Lung (tissue), 17 donors: ENCODE measurements at places on chromosomes 1 and 21. TPM values are rescaled to one million over a fixed set of nuclear protein-coding genes. Genes with fewer than 3 reads are reported as not detected.

DNA sequence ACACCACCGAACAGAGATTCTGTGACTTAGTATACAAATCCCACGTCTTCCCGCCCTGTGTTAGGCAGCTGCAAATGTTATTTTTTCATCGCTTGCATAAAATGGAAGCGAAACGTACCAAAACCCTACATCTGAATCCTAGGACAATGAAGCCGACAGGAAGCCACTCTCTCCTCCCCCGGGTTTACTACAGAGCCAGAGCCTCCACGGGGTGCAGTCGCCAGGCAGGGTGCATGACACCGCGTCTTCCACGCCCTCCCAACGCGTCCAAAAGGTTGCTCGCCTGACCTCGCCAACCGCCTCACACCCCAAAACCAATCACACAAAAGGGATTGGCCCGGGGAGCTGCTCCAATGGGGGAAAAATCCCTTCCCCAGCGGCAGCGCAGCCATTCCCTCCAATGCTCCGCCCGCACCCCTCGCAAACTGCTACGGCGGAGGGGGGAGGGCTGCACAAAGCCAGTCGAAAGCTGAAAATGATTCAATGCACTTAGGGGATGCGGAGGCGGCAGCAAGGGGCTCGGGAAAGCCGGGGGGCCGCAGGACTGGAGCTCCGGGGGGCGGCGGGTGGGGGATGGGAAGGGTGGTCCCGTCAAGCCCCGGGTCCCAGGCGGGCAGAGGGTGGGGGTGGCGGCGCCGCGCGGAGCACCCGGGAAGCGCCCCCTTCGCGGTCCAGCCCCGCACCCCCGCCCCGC is 701 bp downstream of the CEP170 start:
- no peaks in the 10 kb centered on the region for H3K36me3 ChIP-seq
- no peaks in the 10 kb centered on the region for H3K27me3 ChIP-seq

DNA sequence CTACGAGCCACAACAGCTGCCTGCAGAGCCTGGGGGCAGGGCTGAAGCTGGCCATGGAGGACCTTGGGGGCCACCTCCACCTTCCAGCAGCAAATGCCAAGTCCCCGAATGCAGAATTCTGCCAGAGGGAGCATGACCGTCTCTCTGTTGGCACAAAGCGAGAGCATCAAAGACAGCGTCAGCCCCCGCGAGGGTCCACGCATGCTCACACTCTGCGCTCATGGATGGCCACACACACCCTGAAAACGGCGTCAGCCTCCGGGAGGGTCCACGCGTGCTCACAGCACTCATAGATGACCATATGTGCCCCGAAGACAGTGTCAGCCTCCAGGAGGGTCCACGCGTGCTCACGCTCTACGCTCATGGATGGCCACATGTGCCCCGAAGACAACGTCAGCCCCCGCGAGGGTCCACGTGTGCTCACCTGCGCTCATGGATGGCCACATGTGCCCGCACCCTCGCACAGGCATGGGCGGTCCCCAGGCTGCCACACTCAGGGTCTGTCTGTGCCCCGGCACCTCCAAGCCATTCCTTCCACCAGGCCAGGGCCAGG is 46.5 kb downstream of the MORN1 start:
- no peak overlapping the region for H3K4me3 ChIP-seq
- no peaks in the 10 kb centered on the region for H3K4me1 ChIP-seq
- H3K27me3 ChIP-seq = no peaks in the 10 kb centered on the region
- H3K27ac ChIP-seq = no peak overlapping the region
- DNase-seq = no peak
- H3K36me3 ChIP-seq = no peaks in the 10 kb centered on the region

DNA sequence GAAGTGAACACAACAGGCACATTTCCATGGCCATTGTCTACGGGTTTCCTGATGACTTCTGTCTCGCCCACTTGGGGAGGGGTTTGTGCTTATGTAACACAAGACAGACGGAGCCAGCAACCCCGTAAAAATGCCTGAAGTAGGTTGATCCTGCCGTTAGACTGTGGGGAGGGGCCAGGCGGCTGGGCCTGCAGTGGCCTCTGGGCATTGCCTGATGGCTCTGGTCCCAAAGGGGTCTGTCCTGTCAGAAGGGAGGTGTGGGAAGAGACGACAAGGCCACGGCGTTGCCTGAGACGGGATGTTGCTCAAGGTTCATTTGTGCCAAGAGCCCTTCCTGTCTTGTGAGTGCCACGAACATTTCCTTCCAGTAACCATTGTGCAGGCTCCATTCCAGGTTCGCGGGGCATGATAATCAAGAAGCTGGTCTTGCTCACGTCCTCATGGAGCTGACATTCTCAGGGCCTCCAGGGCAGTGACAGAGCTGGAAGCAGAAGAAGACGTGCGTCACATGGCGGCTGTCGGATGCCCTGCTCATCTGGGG is 44.7 kb downstream of the ABCG1 start:
- H3K4me3 ChIP-seq = no peak overlapping the region
- peak overlapping the region; percentile 89 for H3K27ac ChIP-seq
- H3K36me3 ChIP-seq = peaks cover 4% of the 10 kb centered on the region
- peaks cover 24% of the 10 kb centered on the region for H3K4me1 ChIP-seq
- peak; percentile 54 for DNase-seq
- no peaks in the 10 kb centered on the region for H3K27me3 ChIP-seq

GRCh38 chr1:71835442-71835813 is 446.9 kb downstream of the NEGR1 start:
- no peak overlapping the region for H3K4me3 ChIP-seq
- H3K27me3 ChIP-seq = no peaks in the 10 kb centered on the region
- H3K4me1 ChIP-seq = peaks cover 10% of the 10 kb centered on the region
- no peak for DNase-seq
- H3K36me3 ChIP-seq = no peaks in the 10 kb centered on the region

DNA sequence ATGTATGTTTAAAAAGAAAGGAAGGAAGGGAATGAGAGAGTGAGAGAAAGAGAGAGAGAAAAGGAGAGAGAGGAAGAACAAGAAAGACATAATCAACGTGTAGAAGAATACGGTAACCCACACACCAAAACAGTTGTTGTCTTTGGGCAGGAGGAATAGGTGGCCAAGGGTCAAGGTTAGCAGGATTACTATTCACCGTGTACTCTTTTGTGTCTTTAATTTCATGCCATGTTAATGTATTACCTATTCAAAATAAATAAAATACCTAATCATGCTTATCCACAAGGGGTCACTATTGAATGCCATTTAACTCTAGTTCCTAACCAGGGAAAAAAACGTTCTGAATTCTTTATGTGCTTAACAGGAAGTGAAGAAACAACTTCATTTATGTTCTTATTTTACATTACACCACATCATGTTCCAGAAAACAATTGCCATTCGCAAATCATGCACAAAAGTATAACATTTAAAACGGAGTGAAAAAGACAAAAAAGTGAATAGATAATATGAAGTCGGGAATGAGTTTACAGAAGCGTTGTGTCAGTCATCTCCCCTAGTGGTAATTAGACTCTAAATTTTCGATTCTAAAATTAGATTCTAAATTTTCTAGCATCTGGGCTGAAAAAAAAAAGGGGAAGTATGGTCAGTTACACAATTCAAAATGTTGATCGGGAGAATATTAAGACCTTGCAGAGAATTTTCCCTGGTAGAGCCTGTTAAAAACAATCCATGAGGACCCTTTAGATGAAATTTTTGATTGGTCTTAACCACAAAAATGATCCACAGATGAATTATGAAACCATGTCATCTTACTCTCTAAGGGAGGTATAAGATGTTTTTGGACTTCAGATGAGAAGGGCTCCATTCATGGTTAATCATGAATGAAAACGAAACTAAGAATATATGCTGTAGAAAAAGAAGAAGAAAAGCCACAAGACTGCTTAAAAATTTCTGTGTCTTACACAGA is 700 bp upstream of the KMO start:
- H3K4me1 ChIP-seq = no peaks in the 10 kb centered on the region
- H3K4me3 ChIP-seq = no peak overlapping the region
- no peak overlapping the region for H3K27ac ChIP-seq
- peak; percentile 84 for DNase-seq
- H3K36me3 ChIP-seq = no peaks in the 10 kb centered on the region

DNA sequence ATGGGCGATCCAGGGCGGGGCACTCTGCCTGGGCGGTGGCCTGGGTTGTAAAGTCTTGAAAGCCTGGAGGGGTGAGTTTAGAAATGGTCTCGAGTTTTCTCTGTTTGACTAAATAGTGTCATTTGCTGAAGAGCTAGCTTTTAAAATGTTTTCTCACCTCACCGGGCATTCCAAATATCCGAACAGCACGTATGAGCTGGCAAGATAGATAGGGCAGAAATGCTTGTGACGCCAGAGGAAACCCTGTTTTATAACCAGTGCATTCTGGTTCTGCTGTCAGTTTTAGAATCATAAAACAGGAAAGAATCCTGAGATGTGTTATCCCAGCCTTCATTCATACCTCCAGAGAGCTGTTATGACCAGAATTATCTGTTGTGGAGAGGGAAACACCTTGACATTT is 725 bp downstream of the RTCA start:
- H3K27ac ChIP-seq = peak overlapping the region; percentile 85
- H3K36me3 ChIP-seq = peaks cover 7% of the 10 kb centered on the region
- peak; percentile 25 for DNase-seq
- H3K4me3 ChIP-seq = peak overlapping the region; percentile 97
- no peaks in the 10 kb centered on the region for H3K27me3 ChIP-seq

DNA sequence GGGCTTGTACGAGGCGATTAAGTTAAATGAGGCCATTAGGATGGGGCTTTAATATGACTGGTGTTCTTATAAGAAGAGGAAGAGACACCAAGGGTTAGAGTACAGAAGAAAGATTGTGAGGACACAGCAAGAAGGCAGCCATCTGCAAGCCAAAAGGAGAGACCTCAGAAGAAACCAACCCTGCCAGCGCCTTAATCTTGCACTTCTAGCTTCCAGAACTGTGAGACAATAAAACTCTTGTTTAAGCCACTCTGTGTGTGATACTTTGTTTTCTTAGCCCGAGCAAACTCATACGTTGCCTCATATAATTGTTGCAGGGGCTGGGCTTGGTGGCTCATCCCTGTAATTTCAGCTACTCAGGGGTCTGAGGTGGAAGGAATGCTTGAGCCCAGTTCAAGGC is 33.6 kb upstream of the RGS16 start:
- H3K27me3 ChIP-seq = no peaks in the 10 kb centered on the region
- H3K4me1 ChIP-seq = no peaks in the 10 kb centered on the region
- H3K36me3 ChIP-seq = no peaks in the 10 kb centered on the region
- H3K4me3 ChIP-seq = no peak overlapping the region
- H3K27ac ChIP-seq = no peak overlapping the region
- no peak for DNase-seq

- no peak overlapping the region for H3K27ac ChIP-seq
- H3K4me1 ChIP-seq = peaks cover 3% of the 10 kb centered on the region
- H3K4me3 ChIP-seq = no peak overlapping the region
- no peak for DNase-seq
- H3K27me3 ChIP-seq = no peaks in the 10 kb centered on the region
- H3K36me3 ChIP-seq = no peaks in the 10 kb centered on the region
Observed at GRCh38 chr1:172895050-172895460, 155.7 kb downstream of the TNFSF18 start.

- H3K27me3 ChIP-seq = no peaks in the 10 kb centered on the region
- no peak overlapping the region for H3K27ac ChIP-seq
- H3K36me3 ChIP-seq = no peaks in the 10 kb centered on the region
- no peaks in the 10 kb centered on the region for H3K4me1 ChIP-seq
- DNase-seq = peak; percentile 18
Observed at GRCh38 chr1:26010825-26011224, 10.8 kb upstream of the EXTL1 start.

DNA sequence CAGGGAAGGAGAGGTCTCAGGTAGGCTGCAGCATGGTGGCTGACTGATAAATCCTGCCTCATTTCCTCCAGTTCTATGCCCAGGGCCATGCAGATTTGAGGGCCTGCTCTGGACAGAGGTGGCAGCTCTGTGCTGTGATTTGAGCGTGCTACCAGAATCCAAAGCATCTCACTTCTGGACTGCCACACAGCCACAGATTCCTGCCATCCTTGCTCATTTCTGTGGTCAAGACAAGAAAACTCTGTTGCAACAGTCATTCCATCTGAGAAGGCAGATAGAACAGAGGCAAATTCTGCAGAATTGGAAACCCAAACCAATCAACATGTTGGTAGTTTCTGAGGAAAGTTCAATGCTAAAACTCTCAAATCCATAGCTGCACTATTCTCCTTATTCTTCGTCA is 102.8 kb upstream of the GALNT2 start:
- no peak for DNase-seq
- no peak overlapping the region for H3K27ac ChIP-seq
- H3K4me3 ChIP-seq = no peak overlapping the region
- no peaks in the 10 kb centered on the region for H3K36me3 ChIP-seq

- DNase-seq = no peak
- H3K4me3 ChIP-seq = no peak overlapping the region
- H3K4me1 ChIP-seq = no peaks in the 10 kb centered on the region
- H3K36me3 ChIP-seq = no peaks in the 10 kb centered on the region
- no peak overlapping the region for H3K27ac ChIP-seq
Observed at GRCh38 chr1:159179906-159180305, 8.5 kb downstream of the CADM3 start.

DNA sequence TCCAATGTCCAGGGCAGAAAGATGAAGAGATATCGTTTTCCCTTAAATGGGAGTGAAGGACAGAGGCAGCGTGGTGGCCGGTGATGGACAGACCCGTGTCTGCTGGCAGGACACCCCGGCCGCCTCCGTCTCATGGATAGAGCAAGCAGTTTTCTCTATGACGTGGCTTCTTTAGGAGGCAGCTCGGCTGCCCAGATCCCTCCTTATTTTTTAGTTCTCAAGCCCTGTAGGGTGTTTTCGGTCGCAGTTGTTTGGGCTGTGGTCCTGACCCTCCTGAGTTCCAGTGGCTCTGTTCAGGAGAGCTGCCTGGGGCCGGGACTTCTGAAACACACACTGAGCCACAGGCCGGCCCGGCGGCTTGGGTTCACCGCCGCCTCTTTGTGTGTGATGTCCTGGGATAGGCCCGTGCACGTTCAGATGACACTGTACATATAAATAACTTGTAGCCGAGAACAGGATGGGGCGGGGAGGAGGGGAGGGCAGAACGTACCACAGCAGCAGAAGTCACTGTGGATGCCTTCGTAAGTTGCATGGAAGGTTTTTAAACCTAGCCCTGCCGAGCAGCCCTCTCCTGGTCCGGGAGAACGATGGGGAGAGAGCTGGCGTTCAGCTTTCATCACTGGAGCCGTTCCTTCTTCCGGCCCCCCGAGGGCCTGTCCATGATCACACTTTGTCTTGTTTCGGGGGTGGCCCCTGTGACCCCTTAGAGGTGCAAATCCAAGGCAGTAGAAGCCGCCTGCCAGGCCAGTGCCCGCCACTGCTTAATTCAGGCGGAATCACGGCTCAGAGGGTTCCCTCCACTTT is 65.2 kb downstream of the SIK1 start:
- H3K27me3 ChIP-seq = no peaks in the 10 kb centered on the region
- H3K36me3 ChIP-seq = no peaks in the 10 kb centered on the region
- DNase-seq = peak; percentile 82
- no peak overlapping the region for H3K4me3 ChIP-seq

GABRD gene
- polyA plus RNA-seq = 0.41 TPM

TRMT1L gene
- polyA plus RNA-seq = 10.5 TPM

LORICRIN gene
- not detected for polyA plus RNA-seq

LCE1D gene
- not detected for polyA plus RNA-seq

PRAMEF11 gene
- not detected for polyA plus RNA-seq
